H9 (cell line): ENCODE measurements at places on chromosomes 2 and 18.

GRCh38 chr18:9741793-9742523 lies 33.9 kb downstream of the RAB31 start:
- H3K27me3 ChIP-seq: no peaks in the 10 kb centered on the region
- peak; percentile 81 for DNase-seq
- H3K27ac ChIP-seq: no peak overlapping the region
- H3K4me3 ChIP-seq: peak overlapping the region; percentile 49
- no peaks in the 10 kb centered on the region for H3K36me3 ChIP-seq
- peaks cover 14% of the 10 kb centered on the region; the same call in 1 of the 2 replicates for H3K4me1 ChIP-seq

DNA sequence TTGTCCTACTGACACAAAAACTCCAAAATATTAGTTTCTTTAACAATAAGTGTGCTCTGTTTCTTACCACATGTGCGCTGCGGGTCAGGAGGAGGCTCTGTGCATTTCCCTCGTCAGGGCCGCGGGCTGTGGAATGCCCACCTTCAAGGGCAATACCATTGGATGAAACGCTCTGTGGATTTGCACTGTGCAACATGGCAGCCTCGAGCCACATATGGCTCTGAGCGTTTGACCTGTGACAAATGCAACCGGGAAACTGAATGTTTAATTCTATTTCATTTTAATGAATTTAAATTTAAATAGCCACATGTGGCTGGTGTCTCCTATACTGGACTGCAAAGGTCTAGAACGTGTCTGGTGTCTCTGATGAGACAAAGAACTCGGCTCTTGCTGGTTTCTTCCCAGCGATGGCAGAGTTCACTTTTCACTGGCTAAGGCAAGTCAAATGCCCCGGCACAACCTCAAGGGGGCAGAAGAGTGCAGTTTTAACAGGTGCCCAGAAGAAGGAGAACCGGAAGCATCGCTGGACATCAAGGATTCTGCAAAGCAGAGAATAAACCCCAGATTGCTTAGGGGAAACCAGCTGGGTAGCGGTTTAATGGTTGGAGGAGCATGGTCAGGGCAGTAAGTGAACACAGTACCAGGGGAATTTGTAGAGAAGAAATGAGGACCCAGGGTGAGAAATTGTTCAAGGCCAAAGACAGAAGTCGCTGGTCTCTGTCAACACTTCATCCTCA lies 37.0 kb upstream of the TMEM18 start:
- H3K27ac ChIP-seq: no peak overlapping the region
- H3K4me1 ChIP-seq: peaks cover 3% of the 10 kb centered on the region; the same call in 1 of the 2 replicates
- H3K4me3 ChIP-seq: no peak overlapping the region
- DNase-seq: no peak
- no peaks in the 10 kb centered on the region for H3K27me3 ChIP-seq

DNA sequence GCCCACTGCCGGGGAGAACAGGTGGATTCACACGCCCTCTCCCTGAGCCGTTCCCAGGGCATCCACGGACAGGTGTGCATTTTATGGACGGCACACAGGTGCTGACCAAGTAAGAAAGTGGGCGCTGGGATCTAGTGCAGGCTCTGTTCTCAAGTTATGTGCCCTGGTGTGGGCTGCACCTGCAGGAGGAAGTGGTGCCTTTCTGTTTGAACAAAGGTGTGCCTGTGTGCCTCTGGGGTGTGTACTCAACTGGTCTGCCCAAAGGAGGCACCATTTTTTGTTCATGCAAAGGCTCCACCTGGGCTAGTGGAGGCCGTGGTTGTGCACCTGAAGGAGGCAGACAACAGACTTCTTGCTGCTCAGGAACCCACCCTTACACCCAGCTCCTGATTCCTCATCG lies 88.2 kb upstream of the HK2 start:
- H3K4me3 ChIP-seq: no peak overlapping the region
- no peak for DNase-seq
- H3K36me3 ChIP-seq: no peaks in the 10 kb centered on the region; the same call in 2 of the 3 replicates
- H3K27me3 ChIP-seq: no peaks in the 10 kb centered on the region

DNA sequence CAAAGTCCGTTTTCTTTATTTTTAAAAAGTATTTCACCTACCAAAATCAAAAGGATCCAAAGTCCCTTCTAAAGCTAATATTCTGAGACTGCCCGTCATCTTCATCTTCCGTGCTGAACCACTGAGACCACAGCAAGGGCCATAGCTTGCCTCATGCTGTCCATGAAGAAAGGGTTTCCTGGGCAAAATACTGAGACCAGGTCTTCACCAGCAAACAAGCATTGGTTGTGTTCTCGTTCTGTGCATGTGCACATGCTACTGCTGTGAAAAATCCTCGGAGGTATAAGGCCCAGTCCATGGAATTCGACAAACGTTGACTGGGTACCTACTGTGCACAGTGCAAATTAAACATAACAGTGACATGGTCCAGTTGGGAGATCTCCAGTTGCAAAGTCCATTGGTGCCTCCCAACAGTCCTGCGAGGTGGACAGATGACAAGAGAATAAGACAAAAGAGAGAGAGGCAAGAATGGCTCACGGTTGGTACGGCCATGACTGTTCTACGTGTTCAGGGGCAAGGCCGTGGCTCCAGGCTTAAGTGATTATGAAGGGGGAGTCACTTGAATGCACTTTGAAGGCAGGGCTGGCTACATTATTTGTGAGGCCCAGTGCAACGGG lies 192.6 kb upstream of the GLI2 start:
- DNase-seq: no peak
- no peaks in the 10 kb centered on the region for H3K4me1 ChIP-seq
- no peak overlapping the region for H3K4me3 ChIP-seq
- no peaks in the 10 kb centered on the region; the same call in 1 of the 2 replicates for H3K27me3 ChIP-seq
- H3K27ac ChIP-seq: no peak overlapping the region

DNA sequence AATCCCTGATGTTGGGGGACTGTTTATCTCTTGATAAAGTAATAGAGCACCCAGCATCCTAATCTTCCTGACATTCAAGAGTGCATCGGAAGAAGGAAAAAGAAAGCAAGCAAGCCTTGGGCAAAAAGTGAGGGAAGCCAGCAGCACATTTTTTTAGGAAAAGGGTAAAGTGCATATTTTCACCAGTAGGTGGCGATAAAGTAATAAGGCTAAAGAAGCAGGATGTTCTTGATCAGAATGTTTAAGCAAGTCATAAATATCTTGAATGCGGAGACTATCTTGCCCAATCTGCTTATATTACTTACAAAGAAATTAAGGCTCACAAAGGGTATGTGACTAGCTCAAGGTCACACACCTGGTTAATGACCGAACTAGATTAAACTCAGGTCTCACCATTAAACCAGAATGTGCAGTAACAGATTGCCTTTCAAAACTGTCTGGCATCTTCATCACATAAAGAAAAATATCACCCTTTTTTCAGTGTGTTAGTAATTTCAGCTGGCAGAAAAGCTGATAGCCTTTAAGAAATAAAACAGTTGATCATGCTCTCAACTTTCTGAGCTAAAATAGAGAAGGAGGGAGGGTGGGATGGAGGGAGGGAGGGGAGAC lies 83.8 kb downstream of the VIT start:
- no peak for DNase-seq
- H3K4me3 ChIP-seq: no peak overlapping the region
- H3K36me3 ChIP-seq: no peaks in the 10 kb centered on the region
- no peak overlapping the region for H3K27ac ChIP-seq
- H3K27me3 ChIP-seq: no peaks in the 10 kb centered on the region

GRCh38 chr2:143469323-143469722 lies 340.1 kb downstream of the ARHGAP15 start:
- no peak overlapping the region for H3K27ac ChIP-seq

- H3K36me3 ChIP-seq: no peaks in the 10 kb centered on the region
- no peaks in the 10 kb centered on the region for H3K27me3 ChIP-seq
- no peak overlapping the region for H3K27ac ChIP-seq
- no peak overlapping the region for H3K4me3 ChIP-seq
Measured at GRCh38 chr2:196941398-196942078, 15.0 kb upstream of the PGAP1 start.

GRCh38 chr18:30175061-30175574 lies 867.4 kb downstream of the DSC3 start:
- H3K4me3 ChIP-seq: no peak overlapping the region
- no peaks in the 10 kb centered on the region for H3K4me1 ChIP-seq
- no peaks in the 10 kb centered on the region for H3K27me3 ChIP-seq
- no peak for DNase-seq
- H3K36me3 ChIP-seq: peaks cover 6% of the 10 kb centered on the region
- no peak overlapping the region for H3K27ac ChIP-seq

- H3K36me3 ChIP-seq: no peaks in the 10 kb centered on the region
- H3K27ac ChIP-seq: no peak overlapping the region
- no peak overlapping the region for H3K4me3 ChIP-seq
- no peaks in the 10 kb centered on the region; the same call in 1 of the 2 replicates for H3K27me3 ChIP-seq
- DNase-seq: no peak
Measured at GRCh38 chr2:120448961-120449810, 103.2 kb downstream of the INHBB start.

DNA sequence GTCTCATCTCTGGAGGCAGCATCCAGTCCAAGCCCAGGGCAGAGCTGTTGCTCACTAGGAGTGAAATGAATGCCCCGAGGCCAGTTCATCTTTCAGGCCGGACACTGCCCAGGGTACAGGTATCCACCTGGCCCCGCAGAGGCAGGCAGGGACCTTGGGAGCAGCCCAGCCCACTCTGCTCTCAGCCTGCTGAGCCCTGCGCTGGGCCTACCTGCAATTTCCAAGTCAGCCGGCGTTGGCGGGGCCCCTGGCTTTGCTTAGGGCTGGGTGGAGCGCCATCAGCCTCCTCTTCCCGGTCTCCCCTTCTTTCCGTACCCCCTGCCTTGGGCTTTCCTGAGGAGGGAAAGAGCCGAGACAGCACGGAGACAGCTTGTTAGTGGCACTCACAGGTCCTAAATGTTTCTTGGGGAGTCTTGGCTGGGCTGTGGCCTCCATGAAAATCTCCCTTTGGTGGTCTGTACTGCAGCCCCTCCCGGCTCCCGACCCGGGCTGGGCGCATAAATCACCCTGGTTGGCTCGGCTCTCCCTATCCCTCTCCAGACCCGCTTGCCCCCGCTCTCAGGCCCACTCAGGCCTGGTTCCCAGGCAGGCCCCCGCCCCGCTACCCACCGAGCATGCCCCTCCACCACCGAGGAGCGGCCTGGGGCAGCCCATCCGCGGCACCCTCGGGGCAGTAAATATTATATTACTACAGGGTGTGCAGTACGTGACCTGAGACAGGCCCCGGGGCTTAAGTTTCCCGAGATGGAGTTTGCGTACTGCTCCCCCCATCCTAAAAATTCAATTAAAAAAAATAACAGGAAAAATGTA lies 106.7 kb downstream of the DYSF start:
- no peak overlapping the region for H3K27ac ChIP-seq
- H3K4me1 ChIP-seq: no peaks in the 10 kb centered on the region
- H3K36me3 ChIP-seq: no peaks in the 10 kb centered on the region

GRCh38 chr2:54636415-54637139 lies 86.9 kb upstream of the EML6 start:
- no peaks in the 10 kb centered on the region for H3K27me3 ChIP-seq
- H3K4me1 ChIP-seq: no peaks in the 10 kb centered on the region
- no peak overlapping the region for H3K4me3 ChIP-seq

DNA sequence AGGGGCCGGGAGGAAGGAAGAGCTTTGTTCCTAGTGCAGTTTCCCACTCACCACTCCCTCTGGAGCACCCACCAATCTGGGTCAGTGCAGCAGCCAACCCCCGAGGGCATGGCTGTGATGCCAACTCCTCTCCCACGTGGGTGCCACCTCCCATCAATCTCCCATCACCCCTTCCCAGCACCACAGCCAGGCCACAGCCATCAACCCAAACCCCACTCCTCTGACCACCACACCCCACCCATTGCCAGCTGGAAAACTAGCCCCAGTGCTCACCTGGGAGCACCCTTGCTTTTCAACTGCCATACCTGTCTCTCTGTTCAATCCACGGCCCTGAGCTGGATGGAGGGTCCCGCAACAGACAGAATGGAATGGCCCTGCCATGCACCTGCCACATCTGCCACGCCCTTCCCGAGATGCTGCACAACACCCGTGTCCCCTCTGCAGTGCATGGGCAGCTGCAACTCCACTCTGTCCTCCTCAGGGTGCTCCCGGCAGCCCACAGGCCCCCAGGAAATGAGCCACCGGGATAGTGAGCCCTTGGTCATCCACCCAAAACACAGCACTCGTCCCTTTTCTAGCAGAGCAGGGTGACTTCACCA lies 112.4 kb upstream of the ID2 start:
- H3K27me3 ChIP-seq: no peaks in the 10 kb centered on the region
- H3K4me1 ChIP-seq: 0 out of 2 replicates have a peak, but pooled peaks cover 2% of the 10 kb centered on the region

GRCh38 chr2:212973347-212973746 lies 178.1 kb downstream of the IKZF2 start:
- H3K27ac ChIP-seq: no peak overlapping the region
- no peaks in the 10 kb centered on the region for H3K27me3 ChIP-seq
- H3K4me3 ChIP-seq: no peak overlapping the region
- H3K4me1 ChIP-seq: no peaks in the 10 kb centered on the region
- no peak for DNase-seq
- no peaks in the 10 kb centered on the region for H3K36me3 ChIP-seq

DNA sequence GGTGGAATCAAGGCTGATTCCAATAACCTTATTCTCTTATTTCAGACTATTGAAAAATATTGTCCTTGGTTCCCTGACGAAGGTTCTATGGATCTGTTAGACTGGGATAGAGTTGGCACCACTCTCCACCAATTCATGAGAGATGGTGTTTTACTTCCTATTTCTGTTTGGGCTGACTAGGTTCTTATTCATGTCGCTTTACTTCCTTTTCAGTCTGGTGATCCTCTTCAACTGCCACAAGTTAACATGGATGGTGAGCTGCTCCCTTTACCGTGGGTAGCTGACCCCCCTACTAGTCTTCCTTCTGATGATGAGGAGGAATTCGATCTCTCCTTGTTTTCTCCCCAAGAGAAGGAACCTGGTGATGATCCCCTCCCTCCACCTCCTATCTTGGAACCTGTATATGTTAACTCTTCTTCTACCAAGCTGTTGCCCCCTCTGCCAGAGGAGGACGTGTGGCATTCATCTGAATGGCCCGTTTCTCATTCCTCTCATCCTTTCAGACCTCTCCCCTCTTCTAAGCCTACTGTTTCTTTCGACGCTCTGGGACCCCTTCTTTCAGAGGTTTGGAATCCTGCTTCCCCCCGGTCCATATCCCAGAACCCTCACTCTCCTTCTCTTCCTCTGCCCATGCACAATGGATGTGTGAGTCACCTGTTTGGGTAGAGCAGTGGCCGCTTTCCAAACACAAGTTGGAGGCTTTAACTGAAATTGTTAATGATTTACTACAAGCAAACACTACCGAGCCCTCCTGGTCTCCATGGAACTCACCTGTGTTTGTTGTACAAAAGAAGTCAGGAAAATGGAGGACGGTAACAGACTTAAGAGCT lies 13.5 kb upstream of the CNOT11 start:
- no peak overlapping the region for H3K27ac ChIP-seq
- no peak overlapping the region for H3K4me3 ChIP-seq
- no peaks in the 10 kb centered on the region for H3K27me3 ChIP-seq
- H3K36me3 ChIP-seq: peaks cover 7% of the 10 kb centered on the region
- no peaks in the 10 kb centered on the region for H3K4me1 ChIP-seq
